Caki2 (cell line): ENCODE measurements at places on chromosomes 4 and X.
A peak's percentile ranks its signal among the peaks of the same experiment; 100 is the strongest.

DNA sequence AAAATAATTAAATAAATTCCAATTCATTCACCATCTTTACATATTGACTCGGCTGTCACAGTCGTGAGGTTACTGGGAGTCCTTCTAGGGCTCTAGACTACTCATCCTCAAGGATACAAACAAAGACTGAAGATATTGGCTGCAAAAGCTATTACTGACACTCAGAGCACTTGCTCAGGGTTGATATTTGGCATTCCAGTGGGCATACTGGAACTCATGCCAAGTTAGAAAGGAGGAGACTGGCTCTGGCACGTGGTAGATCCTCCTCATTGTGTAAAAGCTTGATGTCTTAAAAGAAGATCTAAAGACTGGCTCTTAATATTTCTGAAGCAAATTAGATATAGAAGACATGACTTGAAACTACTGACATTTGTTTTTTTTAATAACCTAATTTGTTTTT is 172.7 kb downstream of the GPM6A start:
- DNase-seq, result no peak

- no peak for DNase-seq
Observed at GRCh38 chr4:85833302-85833701, 358.4 kb downstream of the ARHGAP24 start.

DNA sequence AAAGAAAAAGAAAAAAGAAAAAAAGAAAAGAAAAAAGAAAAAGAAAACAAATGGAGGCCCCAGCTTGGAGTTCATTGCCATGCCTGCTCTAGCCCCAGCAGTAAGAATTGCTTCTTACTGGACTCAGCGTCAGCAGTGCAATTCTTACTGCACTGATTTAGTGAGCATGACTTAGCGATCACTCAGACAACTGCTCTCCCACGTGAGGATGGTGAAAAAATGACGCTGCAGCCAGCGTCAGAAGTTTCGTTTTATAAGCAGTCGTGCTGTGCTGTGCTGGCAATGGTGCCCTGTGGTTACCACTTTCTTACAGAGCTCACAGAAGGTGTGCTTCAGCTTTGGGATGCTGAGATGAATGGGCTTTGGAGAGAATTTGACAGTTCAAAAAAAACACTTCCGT is 68.3 kb upstream of the DDX3X start:
- peak; percentile 53 for DNase-seq

- no peak for DNase-seq
Observed at GRCh38 chrX:120727452-120727851, 97.6 kb upstream of the C1GALT1C1 start.

- DNase-seq, result peak; percentile 54
Observed at GRCh38 chr4:4386736-4387392, at the start of gene NSG1. TSS of gene NSG1 (plus strand) at chr4:4387102. CDS start at chr4:4387630, 528 bp downstream.

DNA sequence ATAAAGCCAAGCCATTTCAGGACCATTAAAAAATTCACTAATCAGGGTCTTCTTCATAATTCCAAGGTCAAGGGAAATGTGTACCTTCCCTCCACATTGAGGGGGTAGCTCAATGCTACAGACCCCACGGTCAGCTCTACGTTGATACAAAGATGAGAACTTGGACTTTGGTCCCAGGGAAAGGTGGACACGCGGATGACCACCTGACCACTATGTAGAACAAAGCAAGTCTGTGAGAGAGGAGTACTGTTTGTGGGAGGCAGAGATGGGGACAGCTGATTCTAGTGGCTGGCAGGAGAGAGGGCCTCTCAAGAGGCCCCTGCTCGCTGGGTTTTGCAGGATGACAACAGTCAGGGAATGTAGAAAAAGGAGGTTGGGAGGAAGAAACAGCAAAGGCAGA is 58.0 kb downstream of the SLC2A9 start:
- DNase-seq, result no peak

DNA sequence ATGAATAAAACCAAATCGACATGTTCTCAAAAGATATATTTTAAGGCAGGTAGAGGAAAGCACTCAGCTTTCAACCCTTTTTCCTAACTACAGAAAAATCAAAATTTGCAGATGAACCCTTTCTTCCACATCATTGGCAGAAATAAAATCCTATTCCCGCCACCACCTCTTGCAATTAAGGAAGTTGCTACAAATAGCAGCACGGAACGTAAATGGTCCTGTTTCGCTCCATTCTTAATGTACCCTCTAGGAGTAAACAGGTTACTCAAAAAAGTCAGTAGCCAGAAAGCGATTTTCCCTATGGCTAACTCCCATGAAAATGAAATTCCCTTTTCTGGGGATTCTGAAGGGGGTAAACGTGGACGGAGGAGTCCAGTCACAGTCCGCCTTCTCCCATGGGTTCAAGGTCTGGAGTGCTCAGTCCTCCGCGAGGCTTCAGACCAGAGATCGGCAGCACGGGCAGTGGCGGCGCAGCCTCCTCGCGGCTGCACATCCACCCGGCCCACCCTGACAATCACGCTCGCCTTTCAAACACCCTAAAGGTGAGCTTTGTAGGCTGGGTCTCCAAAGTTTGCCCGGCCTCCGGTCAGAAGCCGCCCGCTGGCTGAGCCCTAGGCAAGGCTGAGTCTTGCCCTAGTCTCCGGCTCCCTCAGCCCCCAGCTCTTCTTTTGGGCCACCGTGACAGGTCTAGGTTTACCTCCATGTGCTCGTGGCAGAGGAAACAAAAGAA is 1.8 kb downstream of the ATP11C start:
- DNase-seq, result no peak

DNA sequence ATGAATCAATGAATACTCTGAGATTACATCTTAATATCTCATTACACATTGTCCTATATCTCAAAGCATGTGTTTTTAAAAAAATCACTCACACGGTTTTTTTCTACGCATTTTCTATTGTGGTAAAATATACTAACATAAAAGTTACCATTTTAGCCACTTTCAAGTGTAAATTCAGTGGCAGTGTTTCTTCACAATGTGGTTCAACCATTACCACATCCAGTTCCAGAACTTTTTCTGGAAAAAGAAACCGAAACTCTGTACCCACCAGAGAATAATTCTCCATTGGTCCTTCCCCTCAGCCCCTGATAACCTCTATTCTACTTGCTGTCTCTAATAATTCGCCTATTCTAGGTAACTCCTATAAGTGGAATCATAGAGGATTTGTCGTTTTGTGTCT is 35.3 kb upstream of the ACSL1 start:
- no peak for DNase-seq

- DNase-seq, result no peak
Observed at GRCh38 chr4:2832981-2833670, 10.5 kb upstream of the ADD1 start.

DNA sequence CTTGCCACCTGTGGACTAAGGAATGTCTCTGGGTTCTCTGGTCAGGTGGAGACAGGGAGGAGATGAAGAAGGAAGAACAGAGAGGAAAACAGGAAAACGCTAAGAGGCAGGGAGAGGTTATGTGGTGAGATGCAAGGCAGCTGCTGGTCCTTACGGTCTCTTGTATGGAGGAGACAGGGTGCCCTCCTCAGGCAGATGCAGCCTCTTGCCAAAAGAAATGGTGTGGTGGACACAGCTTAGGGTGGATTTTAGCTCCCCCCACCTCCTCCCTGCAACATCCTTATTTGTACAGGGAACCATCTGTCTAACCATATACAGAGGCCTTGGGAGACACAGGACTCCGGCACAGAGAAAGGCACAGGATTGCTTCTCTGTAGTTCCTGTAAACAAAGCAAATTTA is 9.7 kb downstream of the OCIAD2 start:
- no peak for DNase-seq

DNA sequence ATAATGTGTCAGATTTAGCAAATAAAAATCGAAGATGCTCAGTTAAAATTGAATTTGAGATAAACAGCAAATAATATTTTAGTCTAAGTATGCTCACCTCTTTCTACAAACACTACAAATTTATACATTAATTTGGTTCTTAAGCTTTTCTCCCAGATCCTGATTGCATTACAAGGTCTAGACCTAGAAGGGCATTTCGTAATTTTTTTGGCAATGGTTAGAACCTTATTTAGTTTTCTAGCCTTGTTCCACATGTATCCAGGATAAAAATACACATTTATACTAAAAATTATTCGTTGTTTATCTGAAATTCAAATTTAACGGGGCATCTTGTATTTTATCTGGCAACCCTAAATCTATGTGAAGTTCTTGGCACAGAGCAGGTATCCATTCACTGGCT is 2.5 kb upstream of the CDKL5 start:
- no peak for DNase-seq

DNA sequence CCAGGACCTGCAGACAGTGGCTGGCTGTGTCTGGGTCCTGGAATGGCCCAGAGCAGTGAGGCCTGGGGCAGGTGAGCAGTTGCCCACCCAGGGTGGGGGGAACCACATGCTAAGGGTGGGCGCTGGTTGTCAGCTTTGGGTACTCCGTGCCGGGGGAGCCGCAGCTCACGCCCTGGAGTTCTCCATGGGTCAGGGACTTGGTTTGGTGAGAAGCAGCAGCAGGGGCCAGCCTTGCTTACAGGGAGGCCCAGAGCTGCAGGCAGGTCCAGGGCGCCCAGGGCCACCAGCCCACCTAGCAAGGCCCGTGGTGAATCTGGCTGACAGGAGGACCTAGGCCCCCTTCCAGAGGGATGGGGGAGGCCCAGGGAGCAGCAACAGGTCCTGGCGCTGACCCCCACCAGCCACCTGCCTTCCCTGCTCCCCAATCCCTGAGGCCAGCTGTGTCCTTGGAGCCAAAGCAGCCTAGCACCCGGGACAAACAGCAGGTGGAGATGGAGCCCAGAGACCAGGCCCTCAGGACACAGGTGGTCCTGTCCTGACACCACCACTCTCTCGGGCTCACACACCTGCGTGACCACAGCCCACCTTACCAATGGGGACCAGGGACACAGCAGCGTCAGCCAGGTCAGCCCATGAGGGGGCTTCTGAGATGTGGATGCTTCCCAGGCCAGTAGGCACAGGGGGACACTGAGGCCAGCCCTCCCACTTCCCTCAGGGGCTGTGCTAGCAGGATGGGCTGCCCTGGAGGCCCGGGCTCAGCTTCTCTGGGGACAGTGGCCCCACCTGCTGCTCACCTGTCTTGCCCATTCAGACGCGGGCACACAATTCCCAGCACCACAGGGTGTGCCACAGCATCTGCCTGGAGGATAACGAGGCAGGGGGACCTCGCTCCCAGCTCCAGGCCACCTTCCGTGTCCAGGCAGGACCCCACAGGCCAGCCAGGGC is 3.5 kb downstream of the MXD4 start:
- DNase-seq, result no peak

GRCh38 chrX:129609395-129609794 is 45.4 kb downstream of the APLN start:
- DNase-seq, result no peak

GRCh38 chrX:72100051-72100755 is 31.5 kb downstream of the RTL5 start:
- no peak for DNase-seq

- DNase-seq, result no peak
Observed at GRCh38 chr4:142566777-142567176, 279.3 kb downstream of the INPP4B start.

- DNase-seq, result peak; percentile 83
Observed at GRCh38 chr4:141133146-141133998, at the start of gene RNF150. TSS of gene RNF150 (minus strand) at chr4:141133469.

DNA sequence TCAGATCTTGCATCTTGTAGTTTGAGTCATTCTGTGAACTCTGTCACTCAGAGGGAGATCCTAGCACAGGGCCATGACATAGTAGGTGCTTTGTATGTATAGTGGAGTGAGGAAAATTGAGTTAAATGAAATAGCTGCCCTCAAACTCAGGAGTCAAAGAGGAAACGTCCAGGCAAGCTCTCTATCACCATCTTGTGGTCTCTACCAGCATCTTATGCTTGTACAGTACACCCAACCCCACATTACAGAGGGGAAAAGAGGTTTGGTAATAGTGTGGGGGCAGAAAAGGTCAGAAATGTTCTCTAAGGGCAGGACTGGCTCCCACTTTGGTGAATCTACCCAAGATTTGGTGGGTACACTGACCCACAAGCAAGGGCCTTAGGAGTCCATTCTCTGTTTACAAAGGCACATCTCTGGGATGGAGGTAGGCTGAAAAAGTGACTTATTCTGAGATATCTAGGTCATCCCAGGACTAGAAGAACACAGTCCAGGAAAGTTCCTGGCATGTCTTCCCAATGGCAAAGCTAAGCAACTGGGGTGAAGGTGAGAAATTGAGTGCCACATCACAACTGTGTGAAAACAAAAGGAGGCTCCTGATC is 131.8 kb downstream of the OR13H1 start:
- DNase-seq, result peak; percentile 1

- no peak for DNase-seq
Observed at GRCh38 chrX:119948381-119948780, 4.8 kb upstream of the NKAP start.

GRCh38 chrX:153622661-153623309 is 23.8 kb upstream of the CCNQ start:
- DNase-seq, result no peak

- peak; percentile 63 for DNase-seq
Observed at GRCh38 chr4:112704991-112705845, 68.3 kb downstream of the LARP7 start.

- DNase-seq, result peak; percentile 43
Observed at GRCh38 chrX:38233891-38234667, 13.4 kb upstream of the SRPX start.

DNA sequence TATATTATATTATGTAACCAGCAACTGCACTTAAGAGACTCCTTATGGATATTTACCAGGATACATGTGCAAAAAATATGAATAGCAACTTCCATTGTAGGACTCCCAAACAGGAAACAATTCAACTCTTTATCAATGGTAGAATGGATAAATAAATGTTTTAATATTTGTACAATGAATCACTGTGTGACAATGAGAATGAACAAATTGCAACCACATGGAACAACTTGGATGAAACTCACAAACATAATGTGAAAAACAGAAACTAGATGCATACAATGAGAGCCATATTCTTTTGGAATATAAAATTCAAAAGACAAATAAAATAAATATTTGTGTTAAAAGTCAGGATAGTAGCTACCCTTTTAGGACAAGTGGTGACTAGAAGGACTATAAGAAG is 1015.7 kb downstream of the TECRL start:
- DNase-seq, result no peak

GRCh38 chr4:76850010-76850441 is 47.9 kb downstream of the SOWAHB start:
- peak; percentile 50 for DNase-seq

- DNase-seq, result peak; percentile 37
Observed at GRCh38 chrX:96721354-96721753, 36.7 kb downstream of the DIAPH2 start.

DNA sequence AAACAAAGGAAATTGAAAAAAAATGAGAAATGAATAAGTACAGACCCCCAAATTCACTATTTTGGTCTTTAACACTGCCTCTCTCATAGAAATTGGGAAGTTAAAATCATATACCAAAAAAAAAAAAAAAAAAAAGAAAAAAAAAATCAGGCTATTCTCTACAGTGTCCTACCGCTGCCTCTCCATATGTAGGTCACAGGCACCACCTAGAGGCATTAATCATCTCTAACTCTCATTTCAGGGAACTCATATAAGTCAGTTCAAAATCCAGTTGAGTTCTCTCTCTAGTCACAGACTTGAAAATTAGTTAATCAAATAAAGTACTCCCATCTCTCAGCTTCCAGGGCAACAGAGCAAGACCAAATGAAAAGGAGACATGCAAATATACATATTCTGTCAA is 47.9 kb downstream of the COX18 start:
- DNase-seq, result no peak

GRCh38 chr4:110003401-110004187 is 90.9 kb downstream of the EGF start:
- no peak for DNase-seq

- no peak for DNase-seq
Observed at GRCh38 chr4:177391287-177391686, 51.0 kb downstream of the AGA start.
